ENCODE measurements at places on chromosomes 6 and 20.

DNA sequence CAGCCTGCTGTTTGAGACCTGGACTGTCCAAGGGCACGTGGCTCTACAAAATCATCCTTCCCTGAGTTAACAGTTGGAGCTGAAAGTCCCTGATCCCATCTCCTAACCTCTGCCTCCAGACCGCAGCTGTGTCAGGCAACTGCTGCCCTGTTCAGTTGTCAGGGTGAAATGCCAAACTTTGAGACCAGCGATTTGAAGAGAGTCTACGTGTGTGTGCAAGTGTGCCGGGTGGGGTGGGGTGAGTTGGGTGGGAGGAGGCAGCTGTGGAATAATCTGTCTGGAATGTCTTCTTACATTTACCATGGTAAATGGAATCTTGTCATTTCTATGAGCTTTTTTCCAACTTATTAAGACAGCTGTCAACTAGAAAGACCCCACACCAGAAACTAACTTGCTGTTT is 81.0 kb upstream of the FAM8A1 start:
- DNase-seq = no peak

GRCh38 chr20:2873747-2874041 is 413 bp downstream of the PTPRA start:
- peak; percentile 23 for DNase-seq

DNA sequence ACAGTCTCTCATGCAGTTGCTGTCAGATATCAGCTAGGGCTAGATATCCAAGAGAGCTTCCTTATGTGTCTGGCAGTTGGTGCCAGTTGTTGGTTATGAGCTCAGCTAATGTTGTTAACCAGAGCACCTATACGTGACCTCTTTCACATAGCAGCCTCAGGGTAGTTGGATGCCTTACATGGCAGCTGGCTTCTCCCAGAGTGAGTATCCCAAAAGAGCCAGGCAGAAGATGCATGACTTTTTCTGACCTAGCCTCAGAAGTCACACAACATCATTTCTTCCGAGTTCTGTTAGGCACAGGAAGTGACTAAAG is 175.7 kb downstream of the VEGFA start:
- DNase-seq = no peak

- no peak for DNase-seq
Observed at GRCh38 chr6:21157186-21157929, 436.2 kb upstream of the SOX4 start.

DNA sequence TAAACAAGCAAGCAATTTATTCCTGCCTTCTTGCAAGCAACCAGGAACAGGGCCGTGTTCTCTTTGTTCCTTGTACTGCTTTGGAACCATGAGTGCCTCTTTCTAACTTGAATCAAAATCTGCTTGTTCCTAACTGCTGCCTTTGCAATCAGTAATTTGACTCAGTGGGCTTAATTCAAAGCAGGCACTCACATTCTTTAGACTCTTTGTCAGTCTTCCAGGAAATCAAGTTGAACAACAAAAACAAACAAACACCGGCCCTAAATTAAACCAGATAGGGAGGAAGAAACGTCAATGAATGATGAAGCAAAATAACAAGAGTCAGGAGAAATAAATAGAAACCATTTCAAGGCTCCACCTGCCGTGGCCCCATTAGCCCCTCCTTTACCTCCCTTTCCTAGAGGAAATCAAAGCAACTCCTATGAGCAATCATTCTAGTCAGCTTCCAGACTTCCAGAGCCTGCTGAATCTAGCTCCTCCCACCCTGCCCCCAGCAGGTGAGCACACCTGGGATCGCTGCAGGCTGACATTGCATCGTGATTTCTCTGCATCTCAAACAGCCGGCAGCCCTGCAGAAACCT is 582.2 kb upstream of the FLRT3 start:
- no peak for DNase-seq

GRCh38 chr6:153131037-153131981 is at the start of gene RGS17:
TSS of gene RGS17 (minus strand) at chr6:153131282. CDS start at chr6:153044018, 87,264 bp downstream.
- no peak for DNase-seq

GRCh38 chr20:54084727-54085388 is 14.5 kb upstream of the BCAS1 start:
- DNase-seq = no peak

GRCh38 chr6:135535989-135536414 is 38.5 kb upstream of the AHI1 start:
- DNase-seq = no peak

DNA sequence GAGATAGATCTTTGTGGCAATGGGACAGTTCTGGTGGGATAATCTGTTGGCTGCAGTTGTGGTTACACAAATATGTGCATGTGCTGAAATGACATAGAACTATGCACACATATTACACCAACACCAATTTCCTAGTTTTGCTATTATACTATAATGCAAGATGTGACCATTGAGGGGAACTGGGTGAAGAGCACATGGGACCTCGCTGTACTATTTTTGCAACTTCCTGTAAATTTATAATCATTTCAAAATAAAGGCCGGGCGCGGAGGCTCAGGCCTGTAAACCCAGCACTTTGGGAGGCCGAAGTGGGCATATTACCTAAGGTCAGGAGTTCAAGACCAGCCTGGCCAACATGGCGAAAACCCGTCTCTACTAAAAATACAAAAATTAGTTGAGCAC is 8.7 kb downstream of the ARMC12 start:
- no peak for DNase-seq

- no peak for DNase-seq
Observed at GRCh38 chr6:48919555-48919954, 543.5 kb downstream of the MMUT start.

DNA sequence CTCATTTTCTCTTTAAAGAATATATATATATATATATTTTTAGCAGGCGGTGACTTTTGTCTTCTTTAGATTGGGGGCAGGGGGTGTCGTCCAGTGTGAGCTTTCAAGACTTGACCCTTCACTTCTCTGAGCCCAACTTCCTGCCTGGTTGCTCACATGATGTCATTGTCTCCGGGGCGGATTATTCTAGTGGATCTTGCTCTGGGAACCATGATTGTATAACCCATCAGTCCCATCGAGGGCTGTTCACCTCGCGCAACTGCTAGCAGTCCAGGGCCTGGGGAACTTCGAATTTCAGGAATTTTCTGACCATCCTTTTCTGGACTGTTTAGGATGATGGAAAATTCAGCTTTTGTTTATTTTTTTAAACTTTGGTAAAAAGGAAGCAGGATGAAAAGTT is 1.0 kb downstream of the IGF2R start:
- no peak for DNase-seq

- no peak for DNase-seq
Observed at GRCh38 chr20:31551163-31552081, 37.2 kb downstream of the HM13 start.

DNA sequence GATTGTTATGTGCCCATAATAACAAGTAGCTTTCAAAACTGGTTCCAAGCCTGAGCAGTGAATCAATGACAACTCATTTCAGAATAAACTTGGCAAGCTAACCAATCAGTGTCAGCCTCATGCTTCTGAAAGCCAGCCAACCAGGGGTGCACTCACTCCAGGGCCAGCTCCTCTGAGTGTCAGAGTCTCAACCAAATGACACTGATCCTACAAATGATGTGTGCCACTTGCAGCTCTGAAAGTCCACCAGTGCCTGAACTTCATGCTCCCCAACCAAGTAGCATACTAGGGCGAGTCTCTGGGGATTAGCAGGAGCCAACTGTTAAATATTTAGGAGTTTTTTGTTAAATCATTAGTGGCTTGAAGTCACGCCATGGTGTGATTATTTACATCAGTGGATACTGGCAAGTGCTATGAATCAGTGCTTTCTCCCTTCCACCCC is 4.5 kb downstream of the IYD start:
- no peak for DNase-seq

- DNase-seq = no peak
Observed at GRCh38 chr6:155528982-155529453, 73.4 kb upstream of the NOX3 start.

- no peak for DNase-seq
Observed at GRCh38 chr20:51396365-51396909, 146.1 kb downstream of the NFATC2 start.

GRCh38 chr6:154567695-154568220 is 57.3 kb upstream of the CNKSR3 start:
- DNase-seq = no peak

- DNase-seq = no peak
Observed at GRCh38 chr6:96391776-96392360, 129.7 kb upstream of the UFL1 start.

DNA sequence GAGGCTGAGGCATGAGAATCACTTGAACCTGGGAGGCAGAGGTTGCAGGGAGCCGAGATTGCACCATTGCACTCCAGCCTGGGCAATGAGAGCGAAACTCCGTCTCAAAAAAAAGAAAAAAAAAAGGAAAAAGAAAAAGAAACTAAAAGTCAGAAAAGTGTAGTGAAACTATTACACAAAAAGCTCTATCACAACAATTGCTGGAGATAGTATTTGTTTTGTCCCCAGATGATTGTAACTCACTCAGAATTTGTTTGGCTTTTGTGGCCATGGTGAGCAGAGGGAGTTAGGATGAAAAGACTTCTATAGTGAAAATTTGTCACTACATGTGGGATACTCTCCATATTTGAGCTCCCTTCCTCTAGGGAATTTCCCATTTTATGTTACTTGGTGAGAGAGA is 5.2 kb upstream of the GOPC start:
- DNase-seq = no peak

- no peak for DNase-seq
Observed at GRCh38 chr20:31566658-31567379, 38.3 kb upstream of the ID1 start.

DNA sequence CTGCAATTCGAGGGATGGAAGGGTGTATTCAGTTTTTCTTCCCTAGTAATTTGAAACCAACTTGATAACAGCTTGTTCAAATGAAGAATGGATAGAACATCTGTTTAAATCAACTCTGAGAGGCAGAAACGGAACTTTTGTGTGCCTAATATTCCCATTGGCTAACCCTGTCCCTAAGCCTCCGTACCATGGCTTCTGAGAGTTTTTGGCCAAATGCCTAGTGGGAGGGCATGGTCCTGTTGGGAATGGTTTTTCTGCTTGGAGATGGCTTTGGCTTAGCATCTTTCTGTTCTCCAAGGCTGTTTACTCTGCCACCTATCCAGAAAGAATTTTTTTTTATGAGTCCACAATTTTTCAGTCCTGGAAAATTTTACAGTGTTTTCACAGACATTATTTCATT is 126.7 kb upstream of the MLIP start:
- no peak for DNase-seq

- DNase-seq = no peak
Observed at GRCh38 chr6:34232901-34233300, 3.8 kb upstream of the HMGA1 start.

- DNase-seq = no peak
Observed at GRCh38 chr6:156780102-156780641, 3.0 kb downstream of the ARID1B start.

GRCh38 chr20:53195876-53196610 is 223.9 kb downstream of the TSHZ2 start:
- DNase-seq = no peak

DNA sequence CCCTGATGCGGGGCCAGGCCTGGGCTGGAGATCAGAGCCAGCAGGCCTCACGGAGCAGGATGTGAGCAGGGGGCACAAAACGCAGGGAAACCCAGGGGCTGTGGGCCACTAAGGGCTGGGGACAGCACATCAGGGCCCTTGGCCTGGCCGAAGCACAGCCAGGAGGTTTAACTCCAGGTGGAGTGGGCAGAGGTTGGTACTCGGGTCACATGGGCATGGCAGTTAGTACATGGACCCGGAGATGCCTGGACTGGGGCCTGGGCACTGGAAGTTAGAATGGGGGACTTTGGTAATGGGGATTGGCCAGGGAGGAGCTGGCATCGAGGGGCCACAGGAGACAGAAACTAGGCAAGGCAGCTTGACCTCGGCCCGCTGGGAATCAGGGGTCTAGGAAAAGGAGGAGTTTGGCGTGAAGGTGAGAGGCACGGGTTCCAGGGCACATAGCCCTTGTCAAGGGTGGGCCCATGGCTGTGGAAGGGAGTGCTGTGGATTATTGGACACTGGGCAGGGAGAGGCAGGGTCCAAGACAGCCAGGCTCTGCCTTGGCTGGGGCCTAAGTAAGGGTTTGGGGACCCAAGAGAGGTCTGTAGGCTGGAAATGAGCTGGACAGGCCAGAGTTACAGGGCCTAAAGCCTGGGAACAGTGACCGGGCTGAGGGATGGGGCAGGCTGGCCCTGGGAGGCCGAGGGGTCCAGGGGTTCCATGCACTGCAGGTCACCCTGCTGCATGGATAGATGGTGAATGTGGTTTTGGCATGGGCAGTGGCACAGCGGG is 41.6 kb upstream of the CD93 start:
- DNase-seq = no peak

GRCh38 chr6:11458509-11458908 is 79.0 kb upstream of the TMEM170B start:
- no peak for DNase-seq

- no peak for DNase-seq
Observed at GRCh38 chr20:12984069-12984765, 24.6 kb upstream of the SPTLC3 start.

DNA sequence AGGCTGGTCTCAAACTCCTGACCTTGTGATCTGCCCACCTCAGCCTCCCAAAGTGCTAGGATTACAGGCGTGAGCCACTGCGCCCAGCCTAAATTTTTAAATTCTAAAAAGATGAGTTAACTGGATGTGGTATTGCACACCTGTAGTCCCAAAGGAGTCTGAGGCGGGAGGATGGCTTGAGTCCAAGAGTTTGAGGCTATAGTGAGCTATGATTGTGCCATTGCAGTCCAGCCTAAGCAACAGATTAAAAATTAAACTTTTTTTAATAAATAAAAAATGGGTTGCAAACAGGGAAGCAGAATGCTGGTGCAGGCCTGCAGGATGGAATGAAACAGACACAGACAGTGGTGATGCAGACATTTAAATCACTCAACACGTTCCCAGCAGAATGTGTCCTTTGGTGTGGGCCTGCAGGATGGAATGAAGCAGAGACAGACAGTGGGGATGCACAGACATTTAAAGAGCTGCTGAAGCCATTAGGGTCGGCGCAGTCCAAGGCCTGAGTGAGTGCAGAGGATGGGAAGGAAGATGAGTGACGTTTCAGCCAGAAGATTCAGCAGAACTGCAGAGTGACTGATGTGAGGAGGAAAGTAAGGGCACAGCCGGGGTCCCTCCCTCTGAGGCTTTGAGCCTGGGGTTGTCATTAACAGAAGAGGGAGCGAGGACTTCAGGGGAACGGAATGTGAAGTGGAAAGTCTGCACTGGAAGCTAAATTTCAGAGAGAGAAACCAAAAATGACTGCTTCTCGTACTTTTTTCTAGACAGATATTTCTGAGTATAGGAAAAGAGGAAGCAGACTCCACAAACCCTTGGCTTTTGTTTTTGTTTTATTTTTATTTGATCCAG is 117.5 kb downstream of the RIN2 start:
- DNase-seq = no peak

GRCh38 chr6:150898399-150899170 is 33.1 kb downstream of the MTHFD1L start:
- DNase-seq = no peak

DNA sequence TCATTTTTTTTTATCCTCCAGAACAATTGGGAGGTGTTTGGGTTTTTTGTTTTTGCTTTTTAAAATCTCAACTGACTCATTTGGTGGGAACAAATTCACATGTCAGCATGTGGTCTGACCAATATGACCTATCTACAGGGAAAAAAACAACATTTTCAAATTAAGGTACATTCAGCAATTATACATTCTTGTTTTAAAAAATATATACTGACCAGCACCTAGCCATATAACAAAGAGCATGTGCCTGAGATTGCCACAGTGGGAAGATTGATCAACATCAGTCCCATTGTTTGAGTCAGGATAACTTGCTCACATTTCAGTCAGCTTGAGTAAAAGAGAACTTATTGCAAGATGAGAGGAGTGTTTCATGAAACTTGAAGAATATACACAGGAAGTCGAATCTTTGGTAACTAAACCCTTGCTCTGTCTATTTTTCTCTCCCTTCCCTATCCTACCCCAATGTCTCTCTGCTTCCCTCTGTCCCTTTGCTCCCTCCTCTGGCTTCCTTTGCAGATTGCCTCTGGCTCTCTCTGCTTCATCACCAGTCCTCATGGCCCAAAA is 163.2 kb upstream of the TAB2 start:
- no peak for DNase-seq

Measured in activated T-helper 1 cell treated with anti-CD3 and anti-CD28 coated beads, Interleukin-2, amount 50 U/mL, for 16 hours (primary cell).